ENCODE measurements at places on chromosomes 7 and 10. TPM values are rescaled to one million over a fixed set of nuclear protein-coding genes. Genes with fewer than 3 reads are reported as not detected.

The CTAGE8 gene
- total RNA-seq: not detected

The CPA2 gene
- not detected for total RNA-seq

The PRTFDC1 gene
- 31.6 TPM for total RNA-seq

The MNX1 gene
- total RNA-seq: not detected

The EPO gene
- not detected for total RNA-seq

The SLC13A4 gene
- 0.63 TPM for total RNA-seq

The SEM1 gene
- total RNA-seq: 50.4 TPM

The ANXA7 gene
- 28.5 TPM for total RNA-seq

The SFR1 gene
- total RNA-seq: 11.9 TPM

The UNC5B gene
- total RNA-seq: 5.3 TPM

The ELFN1 gene
- total RNA-seq: 11.0 TPM

The VIM gene
- total RNA-seq: 267 TPM

The ZMIZ2 gene
- 41.9 TPM for total RNA-seq

The NPC1L1 gene
- not detected for total RNA-seq

The CC2D2B gene
- total RNA-seq: 2.2 TPM

The GSAP gene
- 12.5 TPM for total RNA-seq

The PLCE1 gene
- total RNA-seq: 18.2 TPM

The HTR7 gene
- 16.3 TPM for total RNA-seq

The ENKUR gene
- total RNA-seq: 4.4 TPM

The CYP2C8 gene
- total RNA-seq: 3.4 TPM

The ZNF804B gene
- total RNA-seq: 9.7 TPM

The SKIDA1 gene
- 9.4 TPM for total RNA-seq

The MRLN gene
- 1.3 TPM for total RNA-seq

The EPHB4 gene
- total RNA-seq: 11.0 TPM

The ABCB4 gene
- 4.1 TPM for total RNA-seq

The NCF1 gene
- not detected for total RNA-seq

The IMPDH1 gene
- 36.0 TPM for total RNA-seq

The COG5 gene
- total RNA-seq: 57.0 TPM

The TBX20 gene
- total RNA-seq: not detected

The RNF32 gene
- total RNA-seq: 2.8 TPM

The CHAT gene
- total RNA-seq: 0.63 TPM

The FZD1 gene
- 9.7 TPM for total RNA-seq

The MYOZ1 gene
- total RNA-seq: not detected

The TAS2R4 gene
- 16.6 TPM for total RNA-seq

The FOXI2 gene
- not detected for total RNA-seq

The ABCB8 gene
- 67.6 TPM for total RNA-seq

The CCDC146 gene
- 23.5 TPM for total RNA-seq

The PRPS1L1 gene
- not detected for total RNA-seq

The ZDHHC6 gene
- total RNA-seq: 28.5 TPM

The AKR1D1 gene
- total RNA-seq: not detected

The LIPN gene
- not detected for total RNA-seq

The LIPF gene
- total RNA-seq: not detected

The DKK1 gene
- total RNA-seq: 2.5 TPM

The SKAP2 gene
- total RNA-seq: 3.8 TPM

The MSANTD7 gene
- 20.7 TPM for total RNA-seq

The PARD3 gene
- 27.5 TPM for total RNA-seq

The VPS37D gene
- 19.4 TPM for total RNA-seq

The SPDYE5 gene
- not detected for total RNA-seq
